Stimulated activated CD8-positive, alpha-beta memory T cell treated with anti-CD3 and anti-CD28 coated beads, Interleukin-7, amount 100 ng/mL, for 1 hour (primary cell): ENCODE measurements at places on chromosomes 6 and 20.

GRCh38 chr20:61573415-61574305 lies 321.6 kb downstream of the CDH4 start:
- DNase-seq, result no peak

DNA sequence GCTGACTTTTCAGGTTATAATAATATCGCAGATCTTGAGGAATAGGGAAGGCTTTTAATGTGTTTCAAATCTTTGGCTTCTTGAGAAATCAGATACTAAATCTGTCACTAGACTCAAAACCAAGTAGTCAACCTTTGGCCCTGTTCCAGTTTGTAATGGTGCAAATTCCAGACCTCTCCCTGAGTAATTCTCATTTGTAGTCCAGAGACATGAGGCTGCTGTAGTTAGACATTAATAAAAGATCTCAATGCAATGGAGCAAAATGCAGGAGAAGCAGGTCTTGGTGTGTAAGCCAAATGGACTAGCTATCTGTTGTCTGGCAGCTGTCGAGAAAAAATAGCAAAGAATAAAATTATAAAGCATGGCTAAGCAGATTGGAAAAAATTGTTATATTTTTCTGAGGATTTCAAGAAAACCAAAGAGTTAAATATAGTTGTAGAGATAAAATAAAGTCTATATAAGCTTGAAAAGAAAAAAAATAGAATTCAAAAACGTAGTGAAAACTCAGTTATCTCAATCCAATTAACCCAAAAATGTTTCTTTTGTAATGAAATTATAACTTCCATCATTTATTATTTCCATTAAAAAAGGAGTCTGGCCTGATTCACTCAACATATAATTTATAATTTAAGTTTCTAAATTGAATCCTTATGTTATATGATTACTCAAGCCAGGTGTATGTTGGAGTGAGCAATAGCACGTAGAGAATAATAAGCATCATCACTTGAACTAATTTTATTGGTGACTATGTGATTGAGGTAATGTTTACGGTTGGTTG lies 161.5 kb upstream of the ADGRB3 start:
- DNase-seq, result no peak

- no peak for DNase-seq
Measured at GRCh38 chr6:93048381-93048780, 371.0 kb downstream of the EPHA7 start.

GRCh38 chr6:170000071-170000843 lies 248.8 kb downstream of the ERMARD start:
- no peak for DNase-seq

- DNase-seq, result no peak
Measured at GRCh38 chr6:159817951-159818739, 18.1 kb downstream of the PNLDC1 start.

DNA sequence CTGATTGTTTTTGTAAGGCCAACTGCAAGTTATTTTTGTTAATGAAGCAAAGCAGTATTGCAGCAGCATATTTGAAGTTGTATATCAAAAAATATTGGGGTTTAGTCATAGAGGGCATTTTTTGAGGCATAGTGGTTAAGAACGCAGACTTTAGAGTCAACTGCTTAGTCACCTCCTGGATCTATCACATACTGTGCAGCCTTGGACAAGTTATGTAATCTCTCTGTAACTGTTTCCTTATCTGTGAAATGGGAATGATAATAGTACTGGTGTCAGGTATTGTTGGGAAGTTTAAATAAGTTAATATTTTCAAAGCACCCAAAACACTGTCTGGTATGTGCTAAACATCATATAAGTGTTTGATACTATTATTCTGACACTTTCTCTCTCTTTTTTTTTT lies 27.2 kb upstream of the EFHC1 start:
- DNase-seq, result no peak

DNA sequence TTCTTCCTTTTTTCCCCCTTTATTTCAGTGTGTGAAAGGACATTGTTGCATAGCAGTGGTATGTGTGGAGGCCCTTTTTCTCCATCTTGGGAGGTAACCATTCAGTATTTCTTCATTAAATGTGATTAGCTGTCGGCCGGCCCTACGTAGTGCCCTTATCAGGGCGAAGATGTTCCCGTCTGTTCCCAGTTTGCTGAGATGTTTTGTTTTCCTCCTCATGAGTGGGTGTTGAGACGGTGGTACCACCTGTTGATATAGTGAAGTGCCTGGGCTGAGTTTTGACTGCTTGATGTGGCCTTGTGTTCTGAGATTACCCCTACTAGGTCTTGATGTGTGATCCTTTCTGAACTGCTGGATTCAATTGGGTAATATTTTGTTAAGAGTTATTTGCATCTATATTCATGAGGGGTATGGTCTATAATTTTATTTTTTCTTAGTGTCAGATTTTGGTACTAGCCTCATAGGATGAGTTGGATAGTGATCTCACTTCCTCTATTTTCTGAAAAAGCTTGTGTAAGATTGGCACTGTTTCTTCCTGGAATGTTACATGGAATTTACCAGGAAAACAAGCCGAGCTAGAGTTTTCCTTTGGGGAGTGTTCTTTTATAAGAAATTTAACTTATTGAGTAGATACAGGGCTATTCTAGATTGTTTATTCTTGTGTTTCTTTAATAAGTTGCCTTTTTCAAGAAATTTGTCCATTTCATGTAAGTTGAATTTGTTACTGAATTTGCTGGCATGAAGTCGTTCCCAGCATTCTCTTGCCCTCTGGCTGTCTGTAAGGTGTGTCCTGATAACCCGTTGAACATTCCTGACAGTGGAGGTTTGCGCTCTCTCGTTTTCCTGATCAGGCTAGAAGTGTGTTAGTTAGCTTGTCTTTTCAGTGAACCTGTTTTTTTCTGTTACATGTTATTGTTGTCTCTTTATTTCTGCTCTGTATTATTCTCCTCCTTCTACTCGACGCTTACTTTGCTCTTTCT lies 4.3 kb downstream of the MTG2 start:
- no peak for DNase-seq

DNA sequence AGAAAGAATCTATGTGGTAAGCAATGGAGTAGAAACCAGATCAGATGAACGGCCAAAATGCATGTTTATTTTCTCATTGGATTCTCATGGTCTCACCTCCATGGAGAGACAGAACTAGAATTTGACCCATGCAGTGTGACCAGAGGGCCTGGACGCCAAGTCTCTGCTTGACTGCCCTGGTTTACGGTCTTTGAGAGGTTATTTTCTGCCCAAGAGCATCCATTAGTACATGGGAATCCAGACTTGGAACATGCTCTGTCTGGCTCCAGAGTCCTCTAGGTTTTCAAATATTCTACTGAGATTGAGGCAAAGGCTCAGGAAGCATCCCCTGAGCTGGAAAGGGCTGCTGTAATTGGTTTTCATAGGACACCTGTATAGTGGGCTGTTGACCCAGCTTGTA lies 45.5 kb upstream of the UST start:
- DNase-seq, result no peak
